CD8-positive, alpha-beta memory T cell (primary cell): ENCODE measurements at places on chromosomes 5 and 9. TPM values are rescaled to one million over a fixed set of nuclear protein-coding genes. Genes with fewer than 3 reads are reported as not detected.

Gene SPINK6
- not detected for total RNA-seq

Gene EGFLAM
- total RNA-seq: not detected

Gene PTGER4
- 49.5 TPM for total RNA-seq

Gene ANKDD1B
- total RNA-seq: 0.44 TPM

- no peak for DNase-seq
Measured at GRCh38 chr5:138282920-138283742, 8.7 kb upstream of the GFRA3 start.

GRCh38 chr5:171823269-171823668, 37.7 kb downstream of the SMIM23 start:
- no peak for DNase-seq

DNA sequence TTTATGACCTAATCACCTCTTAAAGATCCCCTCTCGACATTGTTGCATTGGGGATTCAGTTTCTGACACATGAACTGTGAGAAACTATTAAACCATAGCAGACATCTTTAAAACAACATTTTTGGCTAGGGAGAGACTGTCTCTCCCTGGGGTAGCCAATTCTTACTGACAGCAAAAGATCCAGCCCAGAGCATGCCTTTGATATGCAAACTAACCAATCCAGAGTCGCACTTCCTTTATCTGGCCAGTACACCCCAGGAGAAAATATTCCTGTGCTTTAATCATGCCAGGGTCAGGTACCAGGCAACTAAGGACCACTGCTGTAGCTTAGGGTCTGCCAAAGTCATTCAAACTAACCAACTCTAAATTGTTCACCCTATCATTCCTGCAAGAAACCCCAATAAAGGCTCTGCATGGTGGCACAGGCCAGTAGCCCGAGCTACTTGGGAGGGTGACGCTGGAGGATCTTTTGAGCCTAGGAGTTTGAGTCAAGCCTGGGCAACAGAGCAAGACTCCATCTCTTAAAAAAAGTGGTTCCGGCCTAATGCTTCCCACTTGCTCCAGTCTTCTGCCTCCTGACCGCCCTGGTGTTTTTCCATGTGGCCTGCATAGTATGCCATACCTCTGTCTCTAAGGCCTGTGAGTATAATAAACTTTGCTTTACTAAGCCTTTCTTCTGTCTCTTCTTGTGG, 62.3 kb upstream of the DAPK1 start:
- no peak for DNase-seq

GRCh38 chr5:72537166-72537565, 30.0 kb upstream of the ZNF366 start:
- no peak for DNase-seq

GRCh38 chr9:116959809-116960208, 272.7 kb downstream of the TRIM32 start:
- DNase-seq: no peak

DNA sequence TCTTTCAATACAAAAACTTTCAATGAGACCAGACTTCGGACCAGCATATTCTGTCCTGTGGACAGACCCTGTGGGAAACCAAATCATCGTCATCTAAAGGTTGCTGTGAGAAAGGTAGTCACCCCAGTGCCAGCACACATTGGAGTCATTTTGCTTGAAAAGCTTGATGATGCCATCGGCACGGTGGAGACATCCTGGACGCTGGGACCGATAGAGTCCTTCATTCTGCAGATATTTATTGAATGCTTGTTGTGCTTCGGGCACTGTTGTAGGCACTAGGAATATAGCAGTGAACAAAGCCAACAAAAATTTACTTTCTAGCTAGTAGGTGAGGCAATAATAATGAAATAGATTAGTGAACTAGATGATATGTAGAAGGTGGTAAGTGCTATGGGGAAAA, 34.9 kb downstream of the SNX18 start:
- no peak for DNase-seq

DNA sequence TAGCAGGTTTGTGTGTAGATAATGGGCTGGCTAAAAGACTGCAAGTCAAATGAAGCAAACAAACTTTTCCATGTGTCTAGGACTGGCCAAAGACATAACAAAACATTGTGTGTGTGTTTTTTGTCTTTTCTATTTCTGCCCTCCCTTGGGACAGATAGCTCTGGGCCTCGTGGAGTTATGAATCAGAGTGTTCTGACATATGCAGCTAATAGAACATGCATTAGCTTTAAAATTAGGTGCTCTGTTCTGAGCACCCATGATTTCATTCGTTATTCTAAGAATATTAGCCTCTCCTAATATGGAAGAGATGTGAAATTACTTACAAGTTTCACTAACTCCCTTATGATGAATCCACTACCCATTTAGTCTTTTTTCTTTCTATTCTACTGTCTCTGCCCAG, 367.3 kb upstream of the PAPPA start:
- DNase-seq: no peak

DNA sequence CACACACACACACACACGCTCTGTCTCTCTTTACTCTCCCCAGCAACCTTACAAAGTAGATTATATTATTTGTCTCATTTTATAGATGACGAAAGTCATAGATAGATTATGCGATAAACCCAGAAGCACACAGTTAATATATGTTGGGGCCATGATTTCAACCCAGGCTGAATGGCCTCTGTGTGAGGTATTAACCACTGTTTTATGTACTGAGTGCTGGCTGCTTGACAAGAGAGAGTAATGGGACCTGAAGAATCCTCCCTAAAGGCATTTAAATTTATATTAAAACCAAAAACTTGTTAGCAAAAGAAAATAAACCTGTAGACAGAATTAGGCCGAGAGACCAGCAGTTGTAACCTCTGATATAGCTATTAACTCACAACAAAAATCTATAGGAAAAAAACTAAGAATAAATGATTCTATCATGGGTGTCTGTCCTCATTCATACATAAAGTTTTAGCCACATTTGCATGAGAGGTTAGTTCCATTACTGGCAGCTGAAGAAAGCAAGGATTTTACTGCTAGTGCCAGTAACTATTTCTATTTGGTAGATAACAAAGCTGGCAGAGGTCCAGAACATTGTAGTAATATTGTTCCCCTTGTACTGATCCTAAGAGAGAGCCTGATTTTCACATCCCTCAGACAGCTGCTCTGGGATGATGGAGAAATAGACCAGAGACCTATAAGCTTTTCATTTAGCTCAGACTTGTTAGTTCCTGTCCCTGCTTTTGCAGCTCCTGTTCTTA, 250.9 kb downstream of the ADGRV1 start:
- no peak for DNase-seq

DNA sequence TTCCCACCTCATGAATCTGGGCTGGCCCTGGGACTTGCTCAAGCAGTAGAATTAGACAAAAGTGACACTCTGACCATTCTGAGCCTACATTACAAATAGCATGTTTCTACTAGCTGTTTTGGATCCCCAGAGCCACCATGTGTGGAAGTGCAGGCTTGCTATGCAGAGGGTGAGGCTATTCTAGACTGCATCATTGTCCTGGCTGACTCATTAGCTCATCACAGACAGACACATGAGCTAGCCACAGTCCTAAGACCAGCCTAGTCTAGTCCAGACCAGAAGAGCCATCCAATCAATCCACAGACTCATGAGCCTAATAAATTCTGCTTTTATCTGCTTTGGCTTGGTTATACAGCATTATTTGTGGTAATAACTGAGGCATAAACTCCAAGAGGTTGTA, 351.9 kb downstream of the PRELID2 start:
- no peak for DNase-seq

DNA sequence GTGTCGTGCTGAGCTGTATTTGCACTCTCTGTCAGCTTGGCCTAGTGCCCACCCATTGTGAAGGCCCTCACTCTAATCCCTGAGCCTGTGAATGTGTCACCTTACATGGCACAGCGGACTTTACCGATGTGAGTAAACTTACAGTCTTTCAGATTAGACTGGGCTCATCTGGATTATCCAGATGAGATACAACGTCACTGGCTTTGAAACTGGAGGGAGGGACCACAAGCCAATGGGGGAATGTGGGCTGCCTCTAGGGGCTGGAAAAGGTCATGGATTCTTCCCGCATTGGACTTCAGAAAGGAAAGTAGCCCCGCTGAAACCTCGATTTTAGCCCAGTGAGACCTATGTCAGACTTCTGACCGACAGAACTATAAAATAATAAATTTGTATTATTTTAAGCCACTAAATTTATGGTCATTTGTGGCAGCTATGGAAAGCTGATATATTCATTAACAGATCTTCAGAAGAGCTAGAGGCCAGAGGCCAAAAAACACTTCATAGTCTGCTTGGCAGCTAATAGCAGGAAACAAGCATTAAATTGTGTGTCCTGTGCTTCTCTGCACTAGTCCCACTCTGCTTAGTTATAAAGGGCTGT, 139.0 kb upstream of the GAS1 start:
- DNase-seq: no peak

- DNase-seq: peak; percentile 55
Measured at GRCh38 chr9:35690614-35691333, 1.0 kb upstream of the TPM2 start.

DNA sequence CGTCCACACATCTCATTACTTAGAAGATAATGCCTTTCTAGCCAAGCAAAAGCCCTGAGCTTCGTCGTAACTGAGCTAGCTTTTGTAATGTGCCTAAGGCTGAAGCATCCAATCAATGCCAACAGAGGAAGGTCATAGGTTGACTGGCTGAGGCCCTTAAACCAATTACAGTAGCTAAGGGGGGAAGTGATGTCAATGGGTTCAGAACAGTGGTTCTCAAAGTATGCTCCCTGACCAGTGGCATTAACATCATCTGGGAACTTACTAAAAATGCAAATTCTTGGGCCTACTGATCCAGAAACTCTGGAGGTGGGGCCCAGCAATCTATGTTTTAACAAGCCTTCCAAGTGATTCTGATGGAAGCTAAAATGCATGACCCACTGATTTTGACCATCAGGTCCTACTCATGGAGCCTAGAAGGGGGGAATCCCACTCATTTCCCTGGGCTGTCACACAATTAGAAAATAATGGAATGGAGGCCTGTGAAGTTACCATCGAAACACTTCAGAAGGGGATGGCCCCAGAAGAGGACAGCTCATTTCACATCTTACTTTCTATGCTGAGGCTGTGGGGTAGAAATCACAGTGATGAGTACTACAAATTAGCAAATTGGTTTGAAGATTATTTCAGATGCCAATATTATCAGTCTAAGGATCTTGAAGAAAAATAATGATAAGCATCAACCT, 4.8 kb upstream of the VLDLR start:
- DNase-seq: no peak

DNA sequence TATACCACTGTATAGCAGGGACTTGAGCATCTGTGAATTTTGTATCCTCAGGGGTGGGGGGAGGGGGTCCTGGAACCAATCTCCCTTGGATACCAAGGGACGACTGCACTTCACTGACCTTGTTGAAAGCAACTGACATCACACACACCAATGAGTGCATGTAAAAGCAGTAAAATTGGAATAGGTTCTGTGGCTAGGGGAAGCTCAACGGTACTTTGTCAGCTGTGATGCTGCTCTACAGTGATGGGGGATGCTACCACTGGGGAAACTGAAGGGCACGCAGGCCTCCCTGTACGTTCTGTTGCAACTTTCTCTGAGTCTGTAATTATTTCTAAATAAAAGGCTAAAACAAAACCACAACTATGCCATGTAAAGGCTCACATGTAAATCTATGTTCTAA, 47.0 kb upstream of the RETREG1 start:
- no peak for DNase-seq

DNA sequence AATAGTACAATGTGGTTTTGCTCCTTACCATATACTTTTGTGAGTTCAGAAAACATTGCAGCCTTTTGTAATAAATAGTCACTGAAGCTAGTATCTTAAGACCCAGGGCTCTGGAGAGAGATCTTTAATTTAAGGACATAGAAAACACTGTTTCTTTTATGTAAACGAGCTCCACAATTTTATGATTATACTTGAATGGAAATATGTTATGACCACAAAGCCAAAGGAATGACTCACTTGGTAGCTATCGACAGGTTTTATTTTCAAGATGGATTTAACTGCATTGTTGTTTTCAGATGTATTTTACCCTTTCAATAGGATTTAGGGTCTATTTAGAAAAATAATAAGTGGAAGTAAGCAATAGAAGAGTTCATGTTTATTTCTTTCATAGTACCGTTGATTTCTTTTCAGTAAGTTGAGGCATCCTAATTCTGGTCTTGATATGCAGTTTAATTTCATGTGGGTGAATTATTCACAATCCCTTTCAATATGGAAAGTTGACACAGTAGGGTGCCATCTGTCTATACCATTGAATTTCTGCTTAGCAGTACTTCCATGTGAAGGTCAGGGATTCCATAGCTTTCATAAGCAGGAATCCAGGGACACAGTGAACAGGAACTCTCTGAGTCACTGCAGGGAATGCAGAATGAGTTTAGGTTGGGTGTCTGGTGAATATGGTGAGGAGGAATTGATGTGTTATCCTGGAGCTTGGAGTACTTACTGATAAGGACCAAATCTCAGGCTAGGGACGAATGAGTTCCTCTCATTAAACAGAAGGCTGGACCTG, 157.6 kb downstream of the CD180 start:
- DNase-seq: no peak

DNA sequence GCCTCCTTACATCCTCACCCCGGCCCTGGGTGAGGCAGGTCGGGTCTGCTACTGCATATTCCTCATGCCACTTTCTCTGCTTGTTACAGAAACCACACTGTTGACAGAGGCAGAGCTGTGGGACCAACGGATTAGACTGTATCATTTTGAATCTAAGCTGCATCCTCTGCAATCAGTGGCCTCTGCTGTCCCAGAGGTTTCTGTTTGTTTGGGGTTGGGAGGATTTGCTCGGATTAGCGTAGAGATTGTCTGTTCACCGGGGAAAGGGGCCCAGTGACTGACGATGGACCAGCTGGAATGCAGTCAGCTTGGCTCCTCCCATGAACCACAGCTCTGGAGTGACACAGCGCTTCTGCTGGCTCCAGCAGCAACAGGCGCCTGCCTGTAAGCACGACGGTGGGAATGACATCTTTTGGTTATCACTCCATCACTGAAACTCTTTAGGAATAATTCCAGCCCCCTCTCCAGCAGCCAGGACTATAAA, 37.3 kb upstream of the ADRA1B start:
- no peak for DNase-seq

DNA sequence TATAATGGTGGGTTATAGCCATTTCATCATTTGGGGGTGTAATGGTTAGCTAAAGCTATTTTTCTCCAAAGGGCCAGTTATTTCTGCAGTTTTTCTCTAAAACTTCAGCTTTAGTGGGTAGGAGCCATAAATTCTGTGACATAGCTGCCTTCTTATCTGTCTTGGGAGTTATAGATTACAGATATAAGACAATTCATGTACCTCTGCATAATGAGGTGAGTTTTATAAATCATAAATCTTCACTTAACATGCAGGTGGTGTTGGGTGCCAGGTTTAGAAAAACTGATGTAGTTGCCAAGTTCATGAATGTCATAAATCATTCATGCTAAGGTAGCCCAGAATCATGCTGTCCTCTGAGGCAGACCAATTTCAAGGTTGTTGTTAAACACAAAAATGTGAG, 10.0 kb upstream of the HSPA9 start:
- no peak for DNase-seq

- no peak for DNase-seq
Measured at GRCh38 chr5:124104821-124105220, 592.8 kb downstream of the CSNK1G3 start.
